Lower lobe of right lung (tissue), 2 donors: ENCODE measurements at places on chromosomes 4 and X. TPM values are rescaled to one million over a fixed set of nuclear protein-coding genes. Genes with fewer than 3 reads are reported as not detected.

The C1QTNF7 gene
- total RNA-seq, result 10.7 TPM

The ZNF630 gene
- total RNA-seq, result 4.0 TPM

The SCD5 gene
- total RNA-seq, result 17.7 TPM

- no peak for DNase-seq
Measured at GRCh38 chr4:53680598-53680997, 89.3 kb upstream of the LNX1 start.

DNA sequence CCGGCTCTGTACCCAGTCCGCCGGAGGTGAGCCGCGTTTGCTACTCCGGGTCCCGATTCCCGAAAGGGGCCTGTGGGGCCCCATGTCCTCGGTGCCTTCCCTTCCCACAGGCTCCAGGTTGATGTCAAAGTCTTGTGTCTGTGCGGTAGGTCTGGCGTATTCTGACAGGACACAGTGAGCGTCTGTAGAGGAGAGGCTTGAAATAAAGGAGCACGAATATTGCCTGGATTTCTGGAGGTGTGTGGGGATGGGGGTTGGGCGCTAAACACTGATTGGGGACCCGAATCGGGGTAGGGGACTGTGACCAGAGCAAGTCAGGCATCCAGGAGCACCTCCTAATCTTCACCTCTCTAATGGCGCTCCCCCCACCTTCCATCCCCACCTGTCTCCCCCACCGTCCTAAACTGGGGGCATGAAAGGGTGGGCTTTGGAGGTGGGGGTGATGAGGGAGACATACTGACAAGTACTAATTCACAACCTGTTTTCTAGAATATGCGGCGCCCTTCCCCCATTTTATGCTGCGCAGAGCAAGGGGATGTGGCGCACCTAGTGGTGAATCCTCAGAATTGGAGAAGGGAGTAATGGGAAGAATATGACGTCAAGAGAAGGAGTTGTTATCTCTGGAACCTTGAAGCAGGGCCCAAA is 855 bp downstream of the GPRASP2 start:
- DNase-seq, result peak; percentile 44

The GPR173 gene
- total RNA-seq, result 0.56 TPM

- no peak for DNase-seq
Measured at GRCh38 chr4:151517896-151518295, 108.9 kb downstream of the FHIP1A start.
